ENCODE measurements at places on chromosomes 1 and 21.

DNA sequence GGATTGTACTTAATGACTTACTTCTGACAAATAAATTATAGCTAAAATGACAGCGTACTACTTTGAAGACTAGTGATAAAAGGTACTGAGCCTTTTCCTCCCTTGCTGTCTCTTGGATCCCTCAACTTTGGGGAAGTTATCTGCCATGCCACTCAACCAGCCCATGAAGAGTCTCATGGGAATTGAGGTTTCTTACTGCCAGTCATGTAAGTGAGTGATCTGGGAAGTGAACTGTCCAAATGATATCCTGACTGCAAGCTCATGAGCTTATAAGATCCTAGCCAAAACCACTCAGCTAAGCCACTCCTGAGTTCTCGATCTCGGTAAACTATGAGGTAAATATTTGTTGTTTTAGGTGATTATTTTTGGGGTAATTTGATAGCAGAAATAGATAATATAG lies 247.8 kb downstream of the NCAM2 start:
- DNase-seq = no peak

GRCh38 chr1:234780531-234781162 lies 170.7 kb upstream of the IRF2BP2 start:
- no peak for DNase-seq

GRCh38 chr1:243343970-243344937 lies 88.4 kb downstream of the SDCCAG8 start:
- DNase-seq = no peak

- DNase-seq = no peak
These were observed 146.0 kb downstream of the PBX1 start for GRCh38 chr1:164704954-164705353.

- DNase-seq = no peak
These were observed 742.6 kb upstream of the CXADR start for GRCh38 chr21:16770266-16770665.

DNA sequence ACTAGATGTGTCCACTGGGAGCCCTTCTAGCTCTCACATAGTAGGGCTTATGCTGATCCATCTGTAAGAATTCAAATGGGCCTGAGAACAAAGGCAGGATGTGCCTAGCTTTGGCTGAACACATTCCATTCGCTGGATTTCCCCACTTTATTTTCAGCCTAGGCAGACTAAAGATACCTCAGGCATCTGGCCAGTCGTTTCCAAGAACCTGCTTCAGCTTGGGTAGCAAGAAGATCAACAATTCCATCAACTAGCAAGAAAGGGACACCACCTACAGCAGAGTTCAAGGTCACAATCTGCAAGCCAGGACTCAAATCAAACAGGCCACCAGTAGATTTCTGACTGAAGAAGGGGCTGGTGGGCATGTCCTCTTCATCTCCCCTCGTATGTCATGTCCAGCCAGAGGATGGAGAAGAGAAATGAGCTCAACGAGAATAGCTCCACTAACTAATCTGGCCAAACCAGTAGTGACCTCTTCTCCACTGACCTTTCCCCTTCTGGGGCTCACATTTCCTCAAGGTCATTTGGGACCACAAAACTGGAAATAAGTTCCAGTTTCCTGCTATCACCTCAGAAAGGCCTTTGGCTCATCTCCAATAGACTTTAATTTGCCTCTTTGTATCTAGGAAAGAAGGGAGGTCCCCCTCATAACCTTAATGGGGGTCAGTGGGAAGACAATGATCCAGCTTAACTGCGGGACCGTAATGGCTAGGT lies 14.2 kb downstream of the TXNIP start:
- no peak for DNase-seq

- no peak for DNase-seq
These were observed 169.8 kb downstream of the C1orf21 start for GRCh38 chr1:184556665-184557064.

DNA sequence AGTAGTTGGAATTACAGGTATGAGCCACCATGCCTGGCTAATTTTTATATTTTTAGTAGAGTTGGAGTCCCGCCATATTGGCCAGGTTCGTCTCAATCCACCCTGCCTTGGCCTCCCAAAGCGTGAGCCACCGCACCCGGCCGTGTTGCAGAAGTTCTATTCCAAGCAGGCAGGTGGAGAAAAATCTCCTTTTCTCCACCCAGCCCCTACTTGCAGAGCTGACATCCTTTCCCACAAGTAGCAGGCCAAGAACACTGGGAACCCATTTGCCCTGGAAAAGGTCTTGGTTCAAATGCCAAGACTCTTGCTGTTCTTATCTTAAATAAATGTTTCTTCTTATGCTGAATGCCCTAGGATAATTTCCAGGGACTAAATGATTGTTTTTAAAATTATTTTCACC lies 17.5 kb downstream of the AGL start:
- no peak for DNase-seq

DNA sequence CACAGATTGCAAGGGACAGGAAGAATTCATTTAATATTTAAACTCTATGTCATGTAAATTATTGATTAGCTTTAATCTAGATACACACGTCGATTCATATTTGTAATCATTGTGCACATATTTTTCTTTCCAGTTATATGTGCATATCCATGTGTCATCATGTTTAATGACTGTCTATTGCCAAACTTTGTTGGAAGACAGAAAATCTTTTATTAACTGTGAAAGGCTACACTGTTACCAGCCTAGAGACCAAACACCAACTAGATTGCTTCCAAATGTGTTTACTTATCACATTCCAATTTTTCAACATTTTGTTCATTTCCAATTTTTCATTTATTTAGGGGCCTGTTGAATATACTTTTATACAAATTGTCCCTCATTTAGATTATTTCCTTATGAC lies 43.2 kb upstream of the CACHD1 start:
- DNase-seq = no peak

- DNase-seq = no peak
These were observed 126.2 kb downstream of the TLR5 start for GRCh38 chr1:223016890-223017289.

DNA sequence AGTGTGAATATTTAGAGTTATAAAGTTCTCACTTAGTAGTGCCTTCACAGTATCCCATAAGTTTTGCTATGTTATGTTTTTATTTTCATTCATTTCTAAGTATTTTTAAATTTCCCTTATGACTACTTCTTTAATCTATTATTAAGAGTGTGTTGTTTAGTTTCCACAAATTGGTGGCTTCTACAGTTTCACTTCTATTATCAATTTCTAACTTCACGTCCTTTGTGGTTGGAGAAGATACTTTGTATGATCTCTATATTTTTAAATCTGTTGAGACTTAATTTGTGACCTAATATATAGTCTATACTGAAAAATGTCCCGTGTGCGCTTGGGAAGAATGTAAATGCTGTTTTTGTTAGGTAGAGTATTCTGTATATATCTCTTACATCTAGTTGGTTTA lies 11.7 kb downstream of the CHIA start:
- no peak for DNase-seq

GRCh38 chr1:5938101-5938646 lies 54.1 kb downstream of the NPHP4 start:
- DNase-seq = no peak

DNA sequence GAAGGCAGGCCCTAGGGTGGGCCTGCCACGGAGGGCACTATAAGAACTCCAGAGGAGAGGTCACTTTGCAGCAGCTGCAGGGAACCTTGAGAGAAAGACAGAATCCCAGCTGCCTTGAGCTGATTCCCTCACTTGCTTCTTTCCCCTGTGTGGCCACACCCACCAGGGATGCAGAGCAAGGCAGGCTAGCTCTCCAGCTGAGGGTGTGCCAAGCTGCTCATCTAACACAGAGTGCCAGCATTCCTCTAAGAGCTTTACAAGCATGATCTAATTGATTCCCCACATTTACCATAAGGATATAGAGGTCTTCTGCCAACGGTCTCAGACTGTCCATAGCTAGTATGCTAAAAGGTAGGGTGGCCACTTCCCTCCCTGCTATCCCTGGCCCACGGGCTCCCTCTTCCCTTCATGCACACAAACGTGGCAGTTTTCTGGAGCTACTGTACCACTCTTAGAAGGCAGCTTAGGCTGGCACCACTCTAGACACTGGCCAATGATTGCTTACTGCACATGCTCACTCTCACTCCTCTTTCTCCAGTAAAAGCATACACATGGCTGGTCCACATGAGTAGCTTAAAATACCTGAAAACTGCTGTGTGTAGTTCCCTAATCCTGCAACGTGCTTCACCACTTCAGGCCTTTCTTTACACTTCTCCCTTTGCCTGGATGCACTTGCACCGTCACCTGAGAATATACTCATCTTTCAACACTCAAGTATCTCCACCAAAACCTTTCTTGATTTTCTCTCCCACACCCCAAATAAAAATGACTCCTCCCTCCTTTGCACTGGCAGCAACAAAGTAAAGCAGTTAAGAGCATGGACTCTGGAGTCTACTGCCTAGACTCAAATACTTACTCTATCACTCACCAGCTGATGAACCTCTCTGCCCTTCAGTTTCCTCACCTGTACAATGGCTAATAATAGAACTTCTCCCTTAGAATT lies 57.7 kb downstream of the DMAP1 start:
- DNase-seq = no peak

- no peak for DNase-seq
These were observed 257.3 kb downstream of the PTBP2 start for GRCh38 chr1:96978901-96979300.

- DNase-seq = no peak
These were observed 4.9 kb downstream of the TPM3 start for GRCh38 chr1:154186852-154187501.

DNA sequence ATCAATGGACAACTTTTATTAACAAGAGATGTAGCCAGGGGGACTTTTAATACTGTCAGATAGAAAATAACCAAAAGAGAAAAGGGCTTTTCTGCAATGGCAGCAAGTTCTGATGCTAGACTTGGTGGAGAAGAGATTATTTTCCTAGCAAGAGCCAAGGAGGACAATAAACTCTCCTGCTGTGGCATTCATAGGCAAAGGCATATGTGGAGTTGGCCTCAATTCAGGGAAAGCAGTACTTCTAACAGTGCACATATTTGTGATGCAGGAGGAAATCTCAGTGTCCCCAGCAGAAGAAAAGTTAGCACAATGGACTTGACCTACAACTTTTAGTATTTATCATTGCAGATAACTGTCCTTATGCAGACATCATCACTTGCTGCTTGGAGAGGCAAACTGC lies 75.1 kb upstream of the GRIK1 start:
- DNase-seq = no peak

GRCh38 chr21:31216206-31216605 lies 127.9 kb downstream of the TIAM1 start:
- no peak for DNase-seq

DNA sequence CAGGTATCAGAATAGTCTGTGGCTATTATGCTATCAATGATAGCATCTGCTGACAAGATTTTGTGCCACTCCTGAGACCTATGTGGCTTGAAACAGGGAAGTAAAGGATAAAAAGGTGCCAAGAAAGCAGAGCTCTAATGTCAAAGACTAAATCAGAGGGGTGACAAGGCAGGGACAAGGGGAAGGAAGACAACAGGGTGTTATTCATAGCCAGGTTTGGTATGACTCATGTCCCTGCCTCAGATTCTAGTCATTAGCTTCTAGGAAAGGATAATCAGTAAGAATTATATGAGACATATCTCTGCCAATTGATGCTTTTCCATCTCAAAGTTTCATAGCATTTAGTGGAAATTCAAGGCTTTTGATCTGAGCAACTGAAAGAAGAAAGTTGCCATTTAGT lies 31.8 kb upstream of the PLD5 start:
- no peak for DNase-seq

Measured in CD4-positive, alpha-beta T cell treated with Interleukin-15 for 1 hour (primary cell).